ENCODE measurements at places on chromosomes 11 and 22.

DNA sequence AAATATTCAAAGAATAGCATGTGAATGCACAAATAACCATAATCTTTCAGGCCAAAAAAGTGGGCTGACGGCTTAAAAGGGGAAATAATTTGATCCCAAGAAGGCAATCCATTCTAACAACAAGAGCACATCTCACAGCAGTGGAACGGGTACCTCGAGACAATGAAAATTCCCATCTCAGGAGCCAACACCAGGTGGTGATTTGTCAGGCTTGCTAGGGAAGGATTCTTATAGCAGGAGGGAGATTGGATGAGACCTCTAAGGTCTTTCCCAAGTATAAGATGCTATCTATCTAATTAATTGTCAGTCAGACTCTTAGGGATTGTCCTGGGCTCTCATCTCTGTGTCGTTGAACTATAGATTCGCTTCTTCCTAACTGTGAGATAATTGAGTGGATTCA is 284.0 kb downstream of the ETS1 start:
- DNase-seq: no peak

- DNase-seq: no peak
Measured at GRCh38 chr22:50204571-50204970, 3.8 kb downstream of the SELENOO start.

- DNase-seq: no peak
Measured at GRCh38 chr11:87432022-87432421, 394.3 kb downstream of the TMEM135 start.

- DNase-seq: no peak
Measured at GRCh38 chr11:69881467-69882269, 62.5 kb upstream of the FGF3 start.

- no peak for DNase-seq
Measured at GRCh38 chr22:49643466-49643865, 184.2 kb downstream of the BRD1 start.

- no peak for DNase-seq
Measured at GRCh38 chr11:64124147-64124546, 41.8 kb downstream of the MACROD1 start.

GRCh38 chr11:33575311-33575710 is 125.3 kb downstream of the C11orf91 start:
- DNase-seq: no peak

DNA sequence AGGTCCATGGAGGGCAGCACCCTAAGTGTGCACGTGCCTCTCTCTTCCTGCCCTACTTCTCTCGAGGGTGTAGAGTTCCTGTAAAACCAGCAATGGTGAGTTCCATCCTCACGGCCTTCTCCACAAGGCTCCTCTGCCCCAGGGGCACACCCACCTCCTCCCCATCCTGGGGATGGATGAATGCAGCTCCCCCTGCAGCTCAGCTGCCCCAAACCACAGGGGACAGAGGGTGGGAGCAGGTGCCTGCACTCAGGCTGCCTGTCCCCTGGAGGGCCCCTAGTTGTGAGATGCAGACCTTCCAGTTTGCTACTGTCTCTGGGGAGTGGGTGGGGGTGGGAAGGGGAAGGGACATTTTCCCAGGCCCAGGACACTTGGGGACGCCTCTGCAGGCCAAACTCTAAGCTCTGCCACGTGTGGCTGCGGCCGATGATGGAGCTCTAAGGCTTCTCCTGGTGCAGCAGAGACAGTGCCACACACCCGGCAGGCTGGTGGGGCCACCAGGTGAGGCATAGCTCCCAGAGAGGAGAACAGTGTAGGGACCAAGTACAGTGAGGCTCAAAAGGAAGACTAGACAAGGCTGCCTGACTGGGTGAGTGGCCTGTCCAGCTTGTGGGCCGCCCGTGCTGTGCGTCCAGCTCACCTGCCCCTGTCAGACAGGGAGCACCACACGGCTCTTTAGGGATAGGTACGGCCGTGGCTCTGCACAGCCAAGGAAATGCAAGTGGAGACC is 540.9 kb downstream of the TBC1D22A start:
- no peak for DNase-seq

DNA sequence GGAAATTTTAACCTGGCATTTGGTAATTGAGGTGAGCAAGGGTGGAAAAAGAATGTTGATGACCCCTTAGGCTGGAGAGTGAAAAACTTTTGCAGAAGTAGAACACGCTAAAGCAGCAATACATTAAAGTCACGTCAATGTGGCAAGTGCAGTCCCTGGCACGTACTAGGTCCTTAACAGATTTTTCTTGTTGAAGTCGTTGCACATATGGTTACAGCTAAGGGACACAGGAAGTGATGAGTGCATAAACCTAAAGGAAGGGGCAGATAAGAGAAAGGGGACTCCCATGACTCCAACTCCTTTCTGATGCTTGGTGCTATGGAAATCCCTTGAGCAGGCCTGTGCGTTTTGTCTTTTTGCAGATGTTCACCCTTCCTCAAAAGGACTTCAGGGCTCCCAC is 1.2 kb downstream of the ACCS start:
- DNase-seq: no peak

DNA sequence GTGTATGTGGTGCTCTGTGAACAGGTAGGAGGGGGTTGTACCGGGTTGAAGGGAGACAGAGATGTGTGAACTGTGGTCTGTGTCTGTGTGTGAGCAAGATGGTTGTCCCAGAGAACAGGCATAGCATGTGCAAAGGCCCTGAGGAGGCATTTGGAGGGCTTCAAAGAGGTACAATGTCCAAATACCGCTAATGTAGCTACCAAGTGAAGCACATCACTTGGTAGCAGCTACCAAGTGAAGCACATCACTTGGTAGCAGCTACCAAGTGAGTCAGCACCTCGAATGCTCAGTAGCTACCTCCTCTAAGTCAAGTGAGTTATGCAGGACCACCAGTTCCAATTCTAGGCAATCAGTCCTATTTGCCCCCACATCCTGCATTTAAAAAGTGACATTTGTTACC is 72.4 kb downstream of the KIAA1671 start:
- DNase-seq: no peak

- DNase-seq: no peak
Measured at GRCh38 chr11:115383431-115383830, 120.8 kb downstream of the CADM1 start.

- DNase-seq: no peak
Measured at GRCh38 chr11:110600322-110600721, 111.9 kb downstream of the ARHGAP20 start.

GRCh38 chr11:131674051-131674755 is 303.8 kb downstream of the NTM start:
- DNase-seq: no peak

DNA sequence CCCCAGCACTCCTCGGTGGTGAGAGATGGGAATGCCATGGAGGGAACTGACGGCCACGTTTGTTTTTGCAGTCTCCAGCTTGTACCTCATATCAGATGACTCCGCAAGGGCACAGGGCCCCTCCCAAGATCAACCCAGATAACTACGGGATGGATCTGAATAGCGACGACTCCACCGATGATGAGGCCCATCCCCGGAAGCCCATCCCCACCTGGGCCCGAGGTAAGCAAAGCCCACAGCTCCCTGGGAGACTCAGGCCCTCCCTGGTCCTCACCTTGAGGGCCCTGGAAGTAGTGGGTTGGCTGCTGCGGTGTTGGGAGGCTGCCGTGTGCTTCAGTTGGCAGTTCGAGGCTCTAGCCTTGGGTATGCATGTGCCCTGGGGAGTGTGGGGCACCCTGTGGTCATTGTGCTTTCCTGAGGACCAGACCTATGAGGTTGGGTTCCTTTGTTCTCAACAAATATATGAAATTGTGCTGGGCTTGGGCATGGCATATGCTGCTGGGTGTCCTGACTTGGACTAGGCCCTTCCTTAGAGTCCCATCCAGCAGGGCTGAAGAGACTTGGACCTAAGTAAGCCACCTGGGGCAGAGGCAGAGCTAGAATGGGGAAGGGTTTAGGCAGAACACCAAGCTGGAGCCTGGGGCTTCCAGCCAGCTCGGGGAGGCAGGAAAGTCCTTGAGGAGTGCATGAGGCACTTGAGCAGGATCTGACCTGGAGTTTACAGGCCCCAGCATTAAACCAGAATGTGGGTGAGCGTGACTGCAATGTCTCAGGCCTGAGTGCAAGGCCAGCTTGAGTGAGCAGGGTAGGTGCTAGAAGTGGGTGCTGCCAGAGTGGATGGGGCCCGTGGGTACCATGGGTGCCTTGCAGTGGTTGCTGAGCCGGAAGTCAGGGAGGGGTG is 26.4 kb downstream of the INCENP start:
- DNase-seq: no peak

- DNase-seq: no peak
Measured at GRCh38 chr11:127071606-127072005, 71.0 kb upstream of the KIRREL3 start.

DNA sequence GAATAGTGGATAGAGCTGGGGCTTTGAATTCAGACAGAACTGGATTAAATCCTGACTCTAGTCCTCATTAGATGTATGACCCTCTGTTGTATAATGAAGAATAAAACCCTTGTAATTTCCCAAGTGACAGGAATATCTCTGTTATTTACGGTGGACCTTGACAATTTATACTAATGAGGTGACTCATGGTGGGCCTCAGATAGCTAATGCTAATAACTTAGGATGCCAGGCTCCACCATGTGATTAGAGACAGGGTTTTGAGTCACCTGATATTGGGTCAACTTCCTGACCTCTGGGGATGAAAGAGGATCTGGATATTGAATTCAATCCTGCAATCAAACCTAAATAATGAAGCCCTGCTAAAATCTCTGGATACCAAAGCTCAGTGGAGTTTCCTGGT is 33.6 kb downstream of the OSBP start:
- DNase-seq: no peak

DNA sequence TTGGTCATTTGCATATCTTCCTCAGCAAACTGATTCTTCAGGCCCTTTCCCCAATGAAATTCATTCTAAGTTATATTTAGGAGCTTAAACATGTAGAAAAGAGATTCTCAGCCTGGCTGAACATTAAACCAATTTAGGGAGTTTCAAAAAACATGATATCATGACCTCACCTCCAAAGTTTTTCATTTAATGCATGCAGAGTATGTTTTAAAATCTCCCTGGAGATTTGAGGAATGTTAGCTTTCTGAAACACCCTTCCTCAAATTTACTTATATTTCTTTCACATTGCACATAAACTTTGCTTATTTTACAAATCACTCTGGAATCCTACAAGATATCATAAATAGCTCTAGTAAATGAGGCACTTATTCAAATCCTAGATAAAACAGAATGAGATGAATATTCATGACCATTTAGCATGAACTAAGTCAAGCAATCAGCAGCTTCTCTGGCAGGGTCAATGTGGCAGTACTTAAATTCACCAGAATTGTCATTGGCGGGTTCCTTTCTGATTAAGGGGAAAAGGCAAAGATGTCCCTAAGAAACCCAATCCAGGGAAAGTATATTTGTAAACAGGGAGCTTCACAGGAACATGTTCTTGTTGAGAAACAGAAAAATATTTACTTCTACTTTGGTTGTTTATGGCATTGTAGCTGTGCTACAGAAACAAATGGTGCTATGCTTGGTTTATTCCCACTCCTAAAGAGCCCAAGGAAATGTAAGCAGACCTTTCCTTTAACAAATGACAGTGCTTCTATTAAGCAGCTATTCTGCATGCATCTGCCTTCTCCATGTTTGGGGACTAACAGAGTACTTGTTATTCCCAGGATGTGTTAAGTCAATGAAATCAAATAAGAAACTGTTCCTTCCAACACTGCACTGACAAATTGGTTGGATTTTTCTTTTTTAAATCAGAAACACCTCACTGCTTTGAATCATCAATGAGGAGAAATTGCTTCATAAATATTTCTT is 162.3 kb downstream of the C11orf87 start:
- DNase-seq: no peak

DNA sequence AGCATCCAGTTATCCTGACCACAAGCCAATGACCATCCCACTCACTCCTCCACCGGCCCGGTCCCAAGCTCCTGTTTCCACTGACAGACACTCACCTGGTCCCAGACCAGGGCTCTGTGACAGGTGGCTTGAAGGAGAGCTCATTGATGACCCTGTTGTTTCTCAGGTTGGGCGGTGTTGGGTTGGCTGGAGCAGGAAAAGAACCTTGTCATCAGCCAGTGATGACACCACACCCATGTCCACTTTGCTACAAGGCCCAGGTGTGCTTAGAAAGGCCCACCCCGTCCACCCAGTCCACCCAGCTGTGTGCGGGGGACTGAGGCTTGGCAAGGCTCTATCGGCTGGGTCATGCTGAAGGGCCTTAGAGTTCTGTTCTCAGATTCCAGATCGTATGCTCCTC is 42.9 kb downstream of the GAB4 start:
- no peak for DNase-seq

DNA sequence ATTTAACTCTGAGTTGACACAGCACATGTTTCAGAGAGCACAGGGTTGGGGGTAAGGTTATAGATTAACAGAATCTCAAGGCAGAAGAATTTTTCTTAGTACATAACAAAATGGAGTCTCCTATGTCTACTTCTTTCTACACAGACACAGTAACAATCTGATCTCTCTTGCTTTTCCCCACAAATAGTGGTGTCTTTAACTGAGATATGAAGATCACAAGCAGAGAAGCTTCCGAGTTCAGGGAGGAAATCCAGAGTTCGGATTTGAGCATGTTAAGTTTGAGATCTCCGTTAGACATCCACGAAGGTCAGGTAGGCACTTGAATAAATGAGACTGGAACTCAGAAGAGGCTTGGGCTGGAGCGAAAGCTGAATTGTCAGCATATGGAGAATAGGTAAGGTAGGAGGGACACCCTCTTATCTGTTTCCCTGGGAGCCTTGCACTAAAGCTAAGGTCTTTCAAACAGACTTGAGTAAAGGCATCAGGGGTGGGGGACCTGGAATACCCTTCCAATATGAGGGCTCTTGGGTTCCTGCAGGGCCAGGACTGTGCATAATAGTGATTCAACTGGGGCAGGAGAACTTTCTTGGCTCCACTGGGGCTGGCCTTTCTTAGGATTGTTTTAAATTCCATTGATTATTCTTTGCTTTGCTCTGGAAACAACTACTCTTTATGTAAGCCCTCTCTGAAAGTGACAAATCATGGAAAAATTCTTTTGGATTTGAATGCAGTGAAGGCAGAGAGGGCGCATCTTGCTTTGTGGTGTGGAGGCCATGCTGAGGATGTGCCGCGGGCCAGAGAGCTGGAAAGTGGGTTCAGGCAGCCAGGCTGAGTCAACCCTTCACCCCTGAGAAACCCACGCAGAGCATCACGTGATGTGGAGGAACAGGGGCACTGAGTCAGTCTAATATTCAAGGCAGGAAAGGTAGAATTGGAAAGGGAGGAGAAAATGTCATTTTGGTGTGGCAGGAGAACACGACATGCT is 62.7 kb upstream of the AMPD3 start:
- no peak for DNase-seq

GRCh38 chr11:106152013-106152412 is 74.6 kb downstream of the AASDHPPT start:
- DNase-seq: no peak

- no peak for DNase-seq
Measured at GRCh38 chr22:22432937-22433336, 75.6 kb downstream of the ZNF280B start.

- no peak for DNase-seq
Measured at GRCh38 chr11:2846056-2846455, 39.5 kb downstream of the CDKN1C start.

GRCh38 chr22:46070803-46071450 is 79.4 kb upstream of the PPARA start:
- DNase-seq: no peak

GRCh38 chr22:39129081-39129480 is 23.4 kb downstream of the CBX7 start:
- no peak for DNase-seq

GRCh38 chr22:26700886-26701285 is 43.5 kb downstream of the MIAT start:
- no peak for DNase-seq

- no peak for DNase-seq
Measured at GRCh38 chr11:38648604-38649003, 2050.6 kb upstream of the RAG2 start.

GRCh38 chr11:34665077-34665835 is 44.4 kb downstream of the EHF start:
- DNase-seq: no peak

GRCh38 chr11:70244698-70245097 is 25.8 kb upstream of the PPFIA1 start:
- no peak for DNase-seq
